Left ventricle myocardium superior (tissue), 1 donor: ENCODE measurements at places on chromosomes 11 and 22. TPM values are rescaled to one million over a fixed set of nuclear protein-coding genes. Genes with fewer than 3 reads are reported as not detected.

POTEH gene
- not detected for total RNA-seq

BEST1 gene
- total RNA-seq: 1.1 TPM

CSRP3 gene
- total RNA-seq: 1,162 TPM

CACNA1I gene
- not detected for total RNA-seq

CST6 gene
- not detected for total RNA-seq
